Progenitor cell of endocrine pancreas (in vitro differentiated cells): ENCODE measurements at places on chromosomes 16 and 17. TPM values are rescaled to one million over a fixed set of nuclear protein-coding genes. Genes with fewer than 3 reads are reported as not detected.

TMEM100 gene
- total RNA-seq = 1.1 and 1.2 TPM in 2 replicates

DNA sequence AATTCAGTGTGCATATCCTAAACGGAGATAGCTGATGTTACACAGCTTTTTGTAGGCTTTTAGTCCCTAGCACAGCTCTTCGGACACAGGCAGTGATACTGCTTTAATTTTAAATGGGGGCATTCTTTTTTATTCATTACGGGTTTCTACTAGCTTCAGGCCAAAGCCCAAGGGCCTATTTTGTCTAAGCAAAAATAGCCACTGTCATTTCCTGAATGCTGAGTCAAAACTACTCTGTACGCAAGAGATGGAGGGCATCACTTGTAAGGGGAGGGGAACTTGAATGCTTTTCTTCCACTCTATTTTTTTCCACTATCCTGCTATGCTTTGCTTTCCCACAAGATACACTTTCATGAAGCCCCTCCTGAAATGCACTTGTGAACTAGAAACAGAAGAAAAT is 360.7 kb downstream of the PMP22 start:
- H3K4me3 ChIP-seq = no peak overlapping the region
- peaks cover 4% of the 10 kb centered on the region for H3K27me3 ChIP-seq
- H3K36me3 ChIP-seq = no peaks in the 10 kb centered on the region
- no peak overlapping the region for H3K27ac ChIP-seq
- peaks cover 22% of the 10 kb centered on the region for H3K4me1 ChIP-seq

DNA sequence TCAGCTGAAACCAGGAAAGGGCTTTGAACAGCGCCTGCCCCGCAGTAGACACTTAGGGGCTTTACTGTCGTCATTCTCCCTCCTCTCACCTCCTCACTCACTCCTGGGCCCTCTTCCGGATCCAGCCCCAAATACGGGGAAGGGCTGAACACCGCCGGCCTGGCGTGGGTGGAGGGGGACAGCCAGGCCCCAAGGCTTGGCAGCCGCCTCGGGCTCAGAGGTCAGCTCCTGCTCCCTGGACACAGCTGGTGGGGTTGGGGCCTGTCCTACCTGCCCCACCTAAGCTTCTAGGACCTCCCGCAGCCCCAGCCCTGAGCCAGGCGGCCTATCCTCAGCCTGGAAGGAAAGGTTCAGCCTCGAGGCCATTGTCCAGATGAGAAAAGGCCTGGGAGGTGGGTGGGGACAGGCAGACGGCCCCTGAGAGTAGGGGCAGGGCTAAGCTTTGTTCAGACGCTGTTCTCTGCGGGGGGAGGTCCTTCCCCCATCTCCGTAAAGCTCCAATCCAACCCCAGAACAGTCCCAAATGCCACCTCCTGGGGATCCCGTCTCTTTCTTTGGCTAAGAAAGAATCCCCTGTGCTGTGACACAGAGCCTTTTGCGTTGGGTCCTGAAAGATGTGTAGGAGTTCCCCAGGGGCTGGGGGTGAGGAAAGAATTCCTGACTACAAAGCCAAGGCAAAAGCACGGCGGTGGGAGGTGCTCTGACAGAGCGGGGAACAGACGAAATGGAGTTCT is 881 bp upstream of the LLGL1 start:
- DNase-seq = no peak
- H3K36me3 ChIP-seq = no peaks in the 10 kb centered on the region
- peak overlapping the region; percentile 76 for H3K4me3 ChIP-seq
- H3K27ac ChIP-seq = peak overlapping the region; percentile 95
- no peaks in the 10 kb centered on the region for H3K27me3 ChIP-seq

DNA sequence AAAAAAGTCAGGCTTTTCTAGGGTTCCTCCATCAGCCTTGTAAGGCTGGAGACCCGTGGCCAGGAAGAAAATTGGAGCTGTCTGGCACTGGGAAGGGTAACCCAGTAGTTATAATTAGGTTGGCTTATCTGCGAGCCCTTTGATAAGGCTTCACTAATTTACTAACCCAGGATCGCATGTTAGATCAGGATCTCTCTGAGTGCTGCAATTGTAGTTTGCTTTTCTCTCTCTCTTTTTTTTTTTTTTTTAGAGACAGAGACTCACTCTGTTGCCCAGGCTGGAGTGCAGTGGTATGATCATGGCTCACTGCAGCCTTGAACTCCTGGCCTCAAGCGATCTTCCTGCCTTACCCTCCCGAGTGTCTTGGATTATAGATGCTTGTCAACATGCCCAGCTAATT is 17.0 kb downstream of the ABCC1 start:
- H3K27me3 ChIP-seq = no peaks in the 10 kb centered on the region
- H3K4me1 ChIP-seq = peaks cover 5% of the 10 kb centered on the region
- H3K4me3 ChIP-seq = no peak overlapping the region
- no peak overlapping the region for H3K27ac ChIP-seq
- peaks cover 16% of the 10 kb centered on the region for H3K36me3 ChIP-seq
- DNase-seq = no peak

GRCh38 chr16:71894921-71895678 is at the start of gene IST1:
Gene IST1, plus strand, starts transcription at chr16:71895531. Its CDS starts 20,110 bp downstream, at chr16:71915641.
- H3K4me3 ChIP-seq = peak within 1 kb of the TSS; percentile 98
- H3K27ac ChIP-seq = peak within 1 kb of the TSS; percentile 99
- peak; percentile 98 for DNase-seq
- no peaks in the 10 kb centered on the region for H3K27me3 ChIP-seq
- H3K4me1 ChIP-seq = peaks cover 11% of the 10 kb centered on the region

- no peaks in the 10 kb centered on the region for H3K36me3 ChIP-seq
- peaks cover 29% of the 10 kb centered on the region for H3K27me3 ChIP-seq
- no peak overlapping the region for H3K4me3 ChIP-seq
- H3K27ac ChIP-seq = no peak overlapping the region
- H3K4me1 ChIP-seq = peaks cover 16% of the 10 kb centered on the region
- DNase-seq = no peak
Observed at GRCh38 chr17:50279181-50279526, 4.9 kb downstream of the TMEM92 start.

DNA sequence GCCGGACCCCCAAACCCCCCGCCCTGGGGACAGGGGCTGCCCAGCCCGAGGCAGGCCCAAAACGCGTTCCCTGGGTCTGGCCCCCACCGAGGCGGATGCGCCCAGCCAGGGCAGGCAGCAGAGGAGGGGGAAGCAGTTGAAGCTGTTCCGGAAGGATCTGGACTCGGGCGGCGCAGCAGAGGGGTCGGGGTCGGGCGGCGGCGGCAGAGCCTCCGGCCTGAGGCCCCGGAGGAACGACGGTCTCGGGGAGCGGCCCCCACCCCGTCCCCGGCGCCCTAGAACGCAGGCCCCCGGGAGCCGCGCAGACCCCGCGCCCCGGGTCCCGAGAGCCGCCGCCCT is 22.9 kb upstream of the ZFPM1 start:
- DNase-seq = no peak
- no peak overlapping the region for H3K27ac ChIP-seq
- no peak overlapping the region for H3K4me3 ChIP-seq
- H3K36me3 ChIP-seq = no peaks in the 10 kb centered on the region

DNA sequence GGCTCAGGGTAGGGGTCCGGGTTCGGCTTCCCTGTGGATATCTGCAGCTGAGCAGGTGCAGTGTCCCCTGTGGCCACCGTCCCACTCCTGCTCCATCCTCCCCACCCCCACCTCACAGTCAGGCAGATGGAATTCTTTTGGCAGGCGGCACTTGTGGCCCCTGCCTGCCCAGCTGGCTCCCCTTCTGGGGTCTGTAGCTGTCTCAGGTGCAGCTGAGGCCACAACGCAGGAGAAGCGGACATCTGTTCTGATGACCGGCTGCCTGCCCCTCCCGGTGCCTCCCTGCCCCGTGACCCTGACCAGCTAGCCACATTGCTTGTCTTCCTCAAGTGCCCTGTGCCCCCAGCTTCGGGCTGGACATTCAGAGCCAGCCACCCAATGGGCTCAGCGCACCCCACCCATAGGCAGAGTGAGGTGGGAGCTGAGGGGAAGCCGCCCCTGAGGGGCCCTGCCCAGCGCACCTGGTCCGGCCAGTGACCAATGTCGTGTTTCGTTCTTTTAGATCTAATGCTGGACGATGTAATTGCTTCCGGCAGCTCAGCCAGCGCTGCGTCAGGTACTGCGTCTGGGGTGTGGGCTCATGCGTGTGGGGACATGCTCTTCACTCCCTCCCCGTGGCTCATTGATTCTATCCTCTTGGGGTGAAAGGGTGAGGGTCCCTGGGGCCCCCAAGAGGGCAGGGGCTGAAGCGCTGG is 25.2 kb upstream of the ABCC3 start:
- no peak overlapping the region for H3K27ac ChIP-seq
- H3K4me3 ChIP-seq = no peak overlapping the region
- H3K27me3 ChIP-seq = peaks cover 23% of the 10 kb centered on the region
- no peaks in the 10 kb centered on the region for H3K36me3 ChIP-seq

DNA sequence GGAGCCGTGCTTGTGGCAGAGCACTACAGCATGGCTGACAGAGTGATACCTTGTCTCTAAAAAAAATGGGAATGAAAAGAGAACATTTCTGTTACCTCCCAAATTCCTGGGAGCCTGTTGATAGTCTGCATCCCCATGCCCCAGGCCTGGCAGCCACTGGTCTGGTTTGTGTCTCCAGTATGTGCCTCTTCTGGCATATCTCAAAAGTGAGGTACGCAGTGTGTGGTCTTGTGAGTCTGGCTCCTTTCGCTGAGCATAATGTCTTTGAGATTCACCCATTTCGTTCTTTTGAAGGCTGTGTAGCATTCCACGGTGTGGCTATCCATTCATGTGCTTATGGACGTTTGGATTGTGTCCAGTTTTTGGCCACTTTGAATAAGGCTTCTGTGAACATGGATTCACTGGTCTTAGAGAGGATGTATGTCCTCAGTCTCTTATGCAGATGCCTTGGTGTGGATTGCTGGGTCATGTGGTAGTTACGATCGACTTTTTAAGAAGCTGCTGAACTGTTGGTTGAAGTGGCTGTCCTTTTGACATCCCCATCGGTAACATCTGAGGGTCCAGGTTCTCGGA is 39.1 kb downstream of the PRMT7 start:
- no peak overlapping the region for H3K4me3 ChIP-seq
- no peaks in the 10 kb centered on the region for H3K27me3 ChIP-seq
- peaks cover 13% of the 10 kb centered on the region for H3K36me3 ChIP-seq
- H3K4me1 ChIP-seq = peaks cover 5% of the 10 kb centered on the region
- no peak for DNase-seq

DNA sequence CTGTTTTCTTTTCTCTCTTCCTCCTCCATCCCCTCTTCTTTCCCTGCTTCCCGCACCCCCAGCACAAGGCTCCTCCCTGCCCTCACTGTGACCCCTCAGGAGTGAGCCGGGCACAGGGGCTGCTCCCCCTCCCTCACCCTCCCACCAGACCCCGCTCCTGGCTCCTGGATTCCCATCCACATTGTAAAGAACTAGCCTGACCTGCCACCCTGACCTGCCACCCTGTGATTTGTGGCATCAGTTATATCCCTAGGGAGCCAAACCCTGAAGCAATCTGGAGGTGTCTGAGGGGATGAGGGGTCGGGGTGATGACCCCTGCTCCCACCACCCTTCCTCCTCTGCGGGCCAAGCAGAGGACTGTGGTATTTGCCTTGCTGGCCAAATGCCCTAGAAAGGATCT is 98.0 kb upstream of the LHX1 start:
- no peaks in the 10 kb centered on the region for H3K36me3 ChIP-seq
- H3K4me3 ChIP-seq = no peak overlapping the region
- DNase-seq = no peak

DNA sequence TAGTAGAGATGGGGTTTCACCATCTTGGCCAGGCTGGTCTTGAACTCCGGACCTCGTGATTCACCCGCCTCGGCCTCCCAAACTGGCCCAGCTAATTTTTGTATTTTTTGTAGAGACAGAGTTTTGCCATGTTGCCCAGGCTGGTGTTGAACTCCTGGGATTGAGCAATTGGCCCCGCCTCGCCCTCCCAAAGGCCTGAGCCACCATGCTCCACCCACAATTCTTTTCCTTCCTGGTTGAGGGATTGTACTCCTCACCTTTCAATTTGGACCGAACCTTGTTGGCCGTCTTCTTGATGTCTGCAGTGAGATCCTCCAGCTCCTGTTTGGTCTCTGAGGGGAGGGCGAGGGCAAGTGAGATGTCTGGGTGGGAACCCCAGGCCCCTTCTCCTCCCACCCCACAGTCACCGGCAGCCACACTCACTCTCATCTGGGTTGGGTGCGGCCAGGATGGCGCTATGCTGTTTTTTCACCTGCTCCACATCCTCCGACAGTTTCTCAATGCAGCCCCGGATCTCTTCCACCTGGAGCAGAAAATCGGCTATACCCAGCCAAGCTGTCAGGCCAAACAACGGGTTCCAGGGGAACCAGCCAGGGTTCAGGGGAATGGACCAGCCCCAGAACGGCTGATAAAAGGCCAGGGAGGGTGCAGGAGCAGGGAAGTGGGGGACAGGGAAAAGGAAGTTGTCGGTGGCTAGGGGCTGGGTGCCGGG is 9.6 kb downstream of the STX1B start:
- DNase-seq = no peak
- H3K36me3 ChIP-seq = no peaks in the 10 kb centered on the region
- no peak overlapping the region for H3K4me3 ChIP-seq
- peaks cover 48% of the 10 kb centered on the region for H3K27me3 ChIP-seq

TBC1D3D gene
- total RNA-seq = 0.60 and 1.2 TPM in 2 replicates

DNA sequence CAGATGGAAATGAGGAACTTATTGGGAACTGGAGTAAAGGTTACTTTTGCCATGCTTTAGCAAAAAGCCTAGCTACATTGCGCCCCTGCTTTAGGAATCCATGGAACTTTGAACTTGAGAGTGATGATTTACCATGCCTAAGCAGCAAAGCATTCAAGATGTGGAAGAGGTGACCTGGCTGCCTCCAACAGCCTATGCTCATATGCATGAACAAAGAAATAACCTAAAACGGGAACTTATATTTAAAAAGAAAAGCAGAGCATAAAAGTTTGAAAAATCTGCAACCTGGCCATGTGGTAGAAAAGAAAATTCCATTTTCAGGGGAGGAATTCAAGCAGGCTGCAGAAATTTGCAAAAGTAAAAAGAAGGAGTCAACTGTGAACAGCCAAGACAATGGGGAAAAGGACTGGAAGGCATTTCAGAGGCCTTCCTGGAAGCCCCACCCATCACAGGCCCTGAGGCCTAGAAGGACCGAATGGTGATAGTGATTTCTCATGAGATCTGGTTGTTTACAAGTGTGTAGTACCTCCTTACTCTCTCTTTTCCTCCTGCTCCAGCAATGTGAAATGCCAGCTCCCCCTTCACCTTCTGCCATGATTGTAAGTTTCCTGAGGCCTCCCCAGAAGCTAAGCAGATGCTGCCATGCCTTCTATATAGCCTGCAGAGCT is 48.7 kb downstream of the MRPS23 start:
- H3K27ac ChIP-seq = no peak overlapping the region
- no peaks in the 10 kb centered on the region for H3K36me3 ChIP-seq
- H3K4me3 ChIP-seq = no peak overlapping the region
- DNase-seq = no peak
- peaks cover 3% of the 10 kb centered on the region for H3K4me1 ChIP-seq

DNA sequence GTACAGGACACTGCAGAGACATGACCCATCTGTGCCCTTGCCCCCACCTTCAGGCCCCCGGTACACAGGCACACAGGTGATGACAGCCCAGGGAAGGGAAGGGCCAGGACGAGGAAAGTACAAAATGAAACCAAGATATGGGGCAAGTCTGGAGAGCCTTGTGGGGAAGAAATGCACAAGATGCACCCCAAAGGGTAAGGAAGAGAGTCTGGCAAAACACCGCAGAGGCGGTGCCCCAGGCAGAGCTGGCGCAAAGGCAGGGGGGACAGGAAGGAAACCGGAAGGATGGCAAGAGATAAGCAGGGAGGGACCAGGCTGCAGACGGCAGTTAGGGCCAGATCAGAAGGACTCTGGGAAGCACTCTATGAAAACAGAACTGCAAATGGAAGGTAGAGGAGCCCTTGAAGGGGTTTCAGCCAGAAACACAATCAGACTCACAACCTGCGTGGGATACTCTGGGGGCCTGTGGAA is 81.4 kb downstream of the SLC39A11 start:
- H3K27me3 ChIP-seq = peaks cover 36% of the 10 kb centered on the region
- no peak overlapping the region for H3K27ac ChIP-seq
- H3K4me1 ChIP-seq = no peaks in the 10 kb centered on the region
- H3K4me3 ChIP-seq = no peak overlapping the region
- no peaks in the 10 kb centered on the region for H3K36me3 ChIP-seq
